ENCODE measurements at places on chromosomes 7 and 10. TPM values are rescaled to one million over a fixed set of nuclear protein-coding genes. Genes with fewer than 3 reads are reported as not detected.

Gene CDHR1
- total RNA-seq, result 0.32 TPM

Gene DENND2A
- total RNA-seq, result 11.6 TPM

Gene C10orf143
- 2.2 TPM for total RNA-seq

Gene OR9A2
- 0.22 TPM for total RNA-seq

Gene LFNG
- 4.6 TPM for total RNA-seq

Gene MLLT10
- 22.9 TPM for total RNA-seq

Gene RTKN2
- total RNA-seq, result not detected

Gene IGF2BP3
- not detected for total RNA-seq

Gene PLCE1
- 3.3 TPM for total RNA-seq

Gene FIS1
- total RNA-seq, result 336 TPM

Gene ZPBP
- total RNA-seq, result not detected

Gene TBX20
- total RNA-seq, result 124 TPM

Gene PDZD7
- total RNA-seq, result 0.38 TPM

Gene PNLIPRP1
- not detected for total RNA-seq

DNA sequence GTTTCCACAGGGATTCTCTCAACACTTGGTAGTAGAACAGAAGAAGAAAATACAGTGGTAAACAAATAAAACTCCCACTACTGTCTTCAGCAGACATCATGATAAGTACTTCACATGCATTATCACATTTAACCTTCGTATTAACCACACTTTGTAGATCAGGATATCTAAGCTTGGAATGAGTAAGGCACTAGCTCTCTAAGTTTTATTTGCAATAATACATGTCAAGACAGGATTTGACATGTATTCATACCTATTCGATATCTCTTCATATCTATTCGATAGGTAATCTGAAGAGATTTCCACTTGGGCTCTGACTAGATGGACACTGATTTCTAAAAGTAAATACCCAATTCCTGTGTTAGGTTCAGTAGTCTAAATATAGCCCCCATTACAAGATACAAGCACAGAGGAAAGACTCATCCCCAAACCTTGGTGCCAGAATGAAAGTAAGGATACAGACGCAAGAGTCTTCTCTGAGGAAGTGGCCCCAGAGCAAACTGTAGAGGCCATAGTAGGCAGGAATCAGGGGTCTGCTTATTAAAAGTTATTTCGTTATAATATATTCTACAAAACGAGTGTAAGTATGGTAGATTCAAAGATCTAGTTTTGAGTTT is 58.4 kb downstream of the FOXP2 start:
- no peak for DNase-seq

GRCh38 chr7:14092331-14092730 is 102.9 kb upstream of the ETV1 start:
- DNase-seq, result no peak

- DNase-seq, result no peak
These were observed 23.1 kb upstream of the C10orf71 start for GRCh38 chr10:49275896-49276295.

- DNase-seq, result peak; percentile 54
These were observed 2.5 kb upstream of the TMEM178B start for GRCh38 chr7:141071260-141071854.

DNA sequence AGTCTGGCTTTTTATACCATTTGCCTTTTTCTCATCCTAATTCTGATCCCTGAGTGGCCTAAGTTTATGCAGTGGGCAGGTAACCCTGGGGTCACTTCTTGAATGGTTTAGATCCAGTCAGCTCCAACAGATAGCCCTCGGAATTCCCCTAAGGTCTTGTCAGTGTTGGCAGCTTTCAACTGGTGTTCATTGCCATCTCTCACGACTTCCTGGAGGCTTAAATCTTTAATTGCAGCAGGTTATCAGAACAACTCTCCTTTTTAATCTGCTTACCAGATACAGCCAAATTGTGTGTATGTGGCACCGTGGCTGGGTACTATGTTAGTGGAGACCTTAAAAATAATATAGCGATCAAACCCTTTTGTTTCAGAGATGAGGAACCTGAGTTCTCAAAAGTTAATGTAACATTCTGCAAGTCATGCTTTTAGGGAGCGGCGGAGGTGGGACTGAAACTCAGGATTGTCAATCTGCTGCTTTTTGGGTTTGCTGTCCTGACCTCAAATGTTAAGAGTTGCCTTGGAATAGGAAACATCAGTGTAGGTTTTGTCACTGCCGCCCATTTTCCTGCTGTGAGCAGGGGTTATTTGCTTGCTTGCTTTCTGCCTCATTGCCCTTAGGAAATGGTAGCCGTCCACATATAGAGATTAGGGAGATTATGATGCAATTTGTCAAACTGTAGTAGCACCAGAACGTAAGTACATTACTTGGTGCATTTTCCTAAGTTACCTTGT is 818 bp downstream of the DLD start:
- DNase-seq, result no peak

DNA sequence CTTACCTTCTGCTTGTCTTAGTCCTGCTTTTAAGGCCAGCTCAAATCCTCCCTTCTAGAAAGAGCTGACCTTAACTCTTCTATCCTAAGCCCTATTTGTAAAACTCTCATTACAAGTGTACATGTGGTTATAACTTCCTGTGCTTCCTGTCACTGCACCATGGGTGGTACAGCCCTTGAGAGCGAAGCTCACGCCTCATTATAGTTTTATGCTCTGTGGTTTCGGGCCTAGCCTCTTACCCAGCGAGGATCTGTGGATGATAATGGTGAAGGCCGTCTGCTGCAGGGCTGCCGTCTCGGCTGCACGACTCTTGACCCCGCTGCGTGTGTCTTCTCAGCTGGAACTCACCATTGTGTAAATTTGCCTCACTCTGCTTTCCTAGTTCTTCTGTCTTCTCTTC is 74.6 kb downstream of the CUL1 start:
- DNase-seq, result no peak

DNA sequence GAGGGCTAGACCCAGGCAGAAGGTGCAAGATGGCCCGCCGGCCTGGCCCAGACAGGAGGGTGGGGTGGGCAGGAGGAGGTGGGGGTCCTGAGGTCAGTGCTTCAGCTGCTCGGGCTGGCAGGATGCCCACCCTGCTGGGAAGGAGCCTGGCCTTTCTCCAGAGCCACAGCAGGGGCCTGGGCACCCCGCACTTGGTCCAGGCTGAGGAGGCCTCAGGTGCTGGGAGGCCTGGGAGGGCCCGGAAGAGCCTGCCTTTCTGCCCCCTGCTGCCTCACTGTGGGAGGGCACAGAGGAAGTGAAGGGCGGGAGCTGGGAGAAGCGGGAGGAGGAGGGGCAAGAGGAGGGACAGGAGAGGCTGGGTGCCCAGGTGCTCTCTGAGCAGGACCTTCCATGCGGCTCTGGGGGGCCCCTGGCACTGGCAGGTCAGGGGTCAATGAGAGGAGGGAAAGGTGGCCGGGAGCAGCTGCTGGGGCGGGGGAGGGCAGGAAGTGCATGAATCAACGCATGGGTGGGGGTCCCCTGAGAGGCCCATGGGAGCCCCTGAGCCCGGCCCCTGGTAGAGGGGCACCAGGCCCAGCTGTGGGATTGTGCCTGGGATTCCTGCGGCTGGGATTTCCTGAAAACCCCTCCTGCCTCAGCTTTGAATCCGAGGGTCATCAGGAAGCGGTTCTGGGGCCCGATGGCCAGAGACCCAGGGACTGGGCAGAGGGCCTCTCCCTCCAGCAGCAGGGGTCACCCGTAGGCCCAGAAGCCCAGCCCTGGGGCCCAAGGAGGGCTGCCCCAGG is 49.9 kb downstream of the PWWP2B start:
- no peak for DNase-seq

- DNase-seq, result peak; percentile 20
These were observed 201.6 kb upstream of the LRRN3 start for GRCh38 chr7:110889335-110889734.

- no peak for DNase-seq
These were observed 147.8 kb upstream of the GPR22 start for GRCh38 chr7:107322015-107322414.

DNA sequence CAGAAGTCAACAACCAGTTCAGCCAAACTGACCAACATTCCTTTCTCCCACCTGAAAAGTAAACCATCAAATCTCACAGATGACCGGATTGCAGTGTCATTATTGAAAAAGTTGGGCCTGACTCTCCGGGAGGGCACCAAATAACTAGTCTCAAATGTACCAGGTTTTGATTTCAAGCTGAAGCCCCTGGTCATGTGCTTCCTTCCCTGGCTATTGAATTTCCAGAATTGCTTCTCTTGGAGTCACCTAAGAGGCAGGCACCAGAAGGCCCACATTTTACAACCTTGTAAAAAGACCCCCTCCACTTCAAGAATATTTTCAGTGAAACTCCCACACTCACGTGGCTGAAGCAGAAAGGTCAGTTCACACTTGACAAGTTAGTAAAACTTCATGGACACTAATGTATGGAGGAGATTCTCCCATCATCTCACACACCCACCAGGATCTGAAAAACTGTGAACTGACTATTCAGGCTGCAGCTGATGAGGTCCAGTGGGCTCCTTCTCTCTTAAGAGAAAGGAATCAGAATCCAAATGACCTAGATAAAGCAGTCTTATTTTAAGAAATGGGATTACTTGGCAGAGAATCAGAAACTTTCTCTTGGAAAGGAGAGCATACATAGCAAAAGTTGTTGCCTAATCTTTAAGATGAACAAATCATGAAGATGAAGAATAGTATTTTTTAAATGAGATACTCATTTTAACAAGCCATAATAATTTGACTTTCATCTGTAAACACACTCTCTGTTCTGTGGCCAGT is 53.6 kb downstream of the DLD start:
- no peak for DNase-seq

- no peak for DNase-seq
These were observed 9.7 kb downstream of the PTF1A start for GRCh38 chr10:23201837-23202236.

- no peak for DNase-seq
These were observed 1.8 kb downstream of the ALOX5 start for GRCh38 chr10:45375716-45376231.

- peak; percentile 41 for DNase-seq
These were observed 248.9 kb upstream of the LRRN3 start for GRCh38 chr7:110841840-110842545.

DNA sequence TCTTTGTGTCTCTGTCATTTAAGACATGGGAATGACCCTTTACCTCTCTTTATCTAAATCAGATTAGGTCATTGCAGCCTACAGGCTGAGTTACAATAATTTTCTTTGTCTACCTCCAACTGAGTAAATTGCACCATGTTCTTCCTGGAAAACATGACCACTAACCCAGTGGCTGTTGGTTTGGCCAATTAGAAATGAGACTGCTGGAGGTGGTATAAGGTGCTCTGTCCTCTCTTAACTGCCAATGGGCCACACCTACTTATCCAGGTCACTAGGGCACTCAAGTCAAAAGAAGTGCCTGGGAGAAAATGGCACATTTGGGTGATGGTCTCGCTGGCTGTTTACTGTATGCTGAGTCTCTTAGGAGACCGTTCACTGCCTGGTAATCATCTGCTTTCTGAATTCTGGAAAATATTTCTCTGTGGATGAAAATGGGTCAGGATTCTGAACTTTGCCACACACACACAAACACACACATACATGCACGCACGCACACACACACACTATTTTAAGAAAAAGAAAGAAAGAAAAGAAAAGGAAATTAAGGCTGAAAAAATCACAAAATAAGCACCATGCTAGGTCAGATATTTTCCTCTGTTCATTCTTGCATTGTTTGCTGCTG is 16.4 kb downstream of the STAMBPL1 start:
- no peak for DNase-seq

GRCh38 chr7:103866919-103867318 is 122.5 kb downstream of the RELN start:
- no peak for DNase-seq

GRCh38 chr7:83456413-83456812 is 192.5 kb downstream of the SEMA3E start:
- DNase-seq, result no peak

DNA sequence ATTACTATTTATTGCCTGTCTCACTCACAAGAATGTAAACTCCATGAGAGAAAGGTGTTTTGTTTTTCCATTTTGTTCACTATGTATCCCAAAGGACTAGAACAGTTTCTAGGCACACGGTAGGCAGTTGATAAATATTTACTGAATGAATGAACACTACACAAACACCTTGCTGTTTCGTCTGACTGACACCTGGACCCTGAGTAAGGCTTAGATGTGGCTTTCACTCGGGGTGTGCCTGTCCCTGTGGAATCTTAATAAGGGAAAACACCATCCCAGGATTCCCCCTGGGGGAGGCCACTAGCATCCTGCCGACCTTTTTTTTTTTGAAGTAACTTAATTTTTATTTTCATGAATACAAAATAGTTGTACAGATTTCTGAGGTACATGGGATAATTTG is 66.6 kb upstream of the STEAP1B start:
- no peak for DNase-seq

GRCh38 chr10:30043476-30044270 is 15.7 kb downstream of the JCAD start:
- no peak for DNase-seq

DNA sequence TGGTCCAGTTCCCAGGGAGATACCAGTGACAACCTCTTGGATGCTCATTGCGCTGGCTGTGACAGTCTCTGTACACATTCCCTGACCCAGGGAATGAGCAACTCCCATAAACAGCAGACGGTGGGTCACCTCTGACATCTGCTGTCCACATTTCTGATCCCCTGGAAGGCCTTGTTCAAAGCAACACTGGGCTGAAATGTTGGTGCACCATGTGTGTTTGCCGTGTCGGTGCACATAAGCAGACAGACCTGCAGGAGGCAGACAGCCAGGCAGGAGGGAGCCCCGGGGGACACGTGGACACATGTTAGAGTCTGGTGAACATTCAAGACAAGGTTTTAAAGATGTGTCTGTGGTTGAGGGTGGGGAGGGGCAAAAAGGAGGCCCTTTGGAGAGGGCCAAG is 254.9 kb downstream of the PLXNA4 start:
- no peak for DNase-seq

DNA sequence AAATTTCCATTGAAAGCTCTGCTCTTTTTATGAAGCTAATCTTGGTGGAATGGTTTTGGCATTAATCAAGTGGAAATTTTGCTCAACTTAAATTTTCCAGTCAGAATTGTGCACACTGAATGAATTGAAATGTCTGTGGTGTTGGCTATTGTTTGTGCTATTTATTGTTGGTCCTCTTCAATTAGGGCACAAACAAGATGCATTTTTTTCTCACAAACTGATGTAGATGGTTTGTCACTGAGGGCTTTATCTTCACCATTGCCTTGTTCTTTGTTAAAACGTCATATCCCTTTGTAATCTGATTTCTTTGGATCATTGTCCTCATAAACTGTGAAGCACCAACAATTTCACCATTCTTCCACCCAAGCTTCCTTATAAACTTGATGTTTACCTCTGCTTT is 152.1 kb upstream of the RHOBTB1 start:
- DNase-seq, result no peak
